Skin of body (tissue), 3 donors: ENCODE measurements at places on chromosomes 13 and 19. TPM values are rescaled to one million over a fixed set of nuclear protein-coding genes. Genes with fewer than 3 reads are reported as not detected.

DNA sequence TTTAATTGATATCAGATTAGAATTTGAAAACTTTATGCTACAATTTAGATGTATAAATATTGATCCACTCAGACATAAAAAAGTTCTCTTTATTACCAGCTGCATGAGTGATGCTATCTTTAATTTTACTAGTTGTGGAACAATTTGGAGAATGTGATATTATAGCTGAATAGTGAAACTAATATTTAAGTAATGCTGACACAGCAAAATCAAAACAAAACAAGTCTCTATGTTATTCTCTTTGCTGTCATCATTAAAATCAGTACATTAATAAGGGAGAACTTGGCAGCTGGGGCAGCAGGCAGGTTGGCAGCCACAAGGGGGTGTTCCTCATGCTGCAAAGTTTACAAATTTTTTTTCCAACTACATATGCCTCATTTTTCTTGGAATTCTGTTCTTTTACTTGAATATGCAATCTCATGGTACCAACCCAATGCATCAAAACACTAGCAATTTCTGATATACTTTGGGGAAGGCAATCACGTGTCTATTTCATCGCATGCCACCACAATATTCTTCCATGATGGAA, 585.3 kb downstream of the FGF9 start:
- DNase-seq = no peak

GRCh38 chr19:40348961-40349507, 539 bp downstream of the PLD3 start:
- peak; percentile 27 for DNase-seq

GRCh38 chr19:51097166-51097738, 11.0 kb downstream of the CTU1 start:
- DNase-seq = no peak

The LILRA1 gene
- not detected for total RNA-seq

The NR2F6 gene
- total RNA-seq = 14.4 TPM

The SAMD4B gene
- 44.6 TPM for total RNA-seq

The PTGIR gene
- total RNA-seq = 3.8 TPM

The PBX4 gene
- total RNA-seq = 5.0 TPM
